Left lung (tissue), 14 donors: ENCODE measurements at places on chromosomes 5 and 9.

DNA sequence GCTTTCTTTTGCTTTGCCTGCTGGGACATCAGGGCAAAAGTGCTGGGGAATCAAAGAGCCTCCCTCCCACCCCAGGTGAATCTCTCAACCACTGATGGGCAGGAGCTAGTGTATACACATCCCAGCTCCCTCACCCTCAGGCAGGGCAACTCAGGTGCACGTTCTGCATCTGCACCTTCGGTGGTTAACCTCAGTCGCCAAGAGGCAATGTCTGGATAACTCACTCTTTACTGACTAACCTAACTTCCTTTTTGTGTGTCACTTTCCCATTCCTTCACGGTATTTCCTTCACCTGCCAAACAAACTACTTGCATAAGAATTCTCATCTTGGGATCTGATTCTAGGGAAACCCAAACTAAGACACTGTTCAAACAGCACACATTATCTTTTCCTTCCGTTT lies 26.3 kb downstream of the CNTFR start:
- no peak for DNase-seq

DNA sequence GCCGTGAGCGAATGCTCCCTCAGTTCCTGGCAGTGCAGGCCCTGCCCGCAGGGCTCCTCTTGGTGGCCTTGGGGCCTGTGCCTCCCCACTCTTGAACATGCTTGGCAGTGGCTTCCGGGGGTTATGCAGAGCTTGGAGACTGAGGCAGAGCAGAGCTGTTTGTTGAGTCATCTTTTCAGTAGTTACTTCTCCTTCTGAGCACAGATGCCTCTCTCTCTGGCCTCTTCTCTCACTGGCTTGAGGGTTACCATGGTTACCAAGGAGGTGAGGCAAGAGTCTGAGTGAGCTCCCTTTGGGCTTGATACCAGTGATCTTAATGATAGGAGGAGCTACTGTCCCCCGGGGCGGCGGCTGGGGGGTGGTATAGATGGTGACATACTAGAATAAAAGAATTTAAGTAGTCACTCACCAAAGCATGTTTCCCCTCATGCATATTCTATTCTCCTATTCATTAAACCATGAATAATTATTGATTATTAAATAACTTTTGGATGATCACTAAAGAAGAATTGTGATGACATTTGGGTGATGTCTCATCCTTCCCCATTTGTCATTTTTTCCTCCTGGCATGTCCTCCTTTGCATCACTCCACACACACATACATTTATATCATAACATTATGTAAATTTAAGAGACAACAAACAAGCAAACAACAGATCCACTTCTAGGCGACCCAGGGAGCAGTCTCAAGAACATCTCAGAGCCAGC lies 111.1 kb downstream of the ARHGAP26 start:
- no peak for DNase-seq

GRCh38 chr5:115736004-115736689 lies 80.3 kb downstream of the CDO1 start:
- no peak for DNase-seq

- DNase-seq = no peak
These were observed 107.2 kb upstream of the SHB start for GRCh38 chr9:38176251-38176650.

DNA sequence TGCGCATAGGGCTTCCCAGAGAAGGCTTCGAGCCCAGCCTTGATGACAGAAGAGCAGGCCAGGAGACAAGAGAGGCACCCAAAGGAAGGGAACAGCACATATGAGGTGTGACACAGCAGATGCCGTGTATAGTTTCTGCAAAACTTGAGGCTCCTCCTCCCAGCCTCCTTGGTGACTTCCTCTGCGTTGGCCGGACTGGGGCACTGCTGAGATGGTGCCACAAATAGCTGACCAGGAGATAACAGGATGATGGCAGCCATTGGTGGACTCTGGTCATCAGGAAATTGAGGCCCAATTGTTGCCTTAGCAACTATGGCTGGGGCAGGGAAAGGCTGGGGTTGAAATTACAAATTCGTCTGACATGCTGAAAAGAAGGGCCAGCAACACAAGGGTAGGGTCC lies 4.8 kb upstream of the ZNF79 start:
- DNase-seq = no peak
